K562 (cell line): ENCODE measurements at places on chromosomes 5 and 9. TPM values are rescaled to one million over a fixed set of nuclear protein-coding genes. Genes with fewer than 3 reads are reported as not detected.

The NR2F1-AS1 gene
- total RNA-seq, result not detected in 2 replicates

The PRUNE2 gene
- 0.07 and 0.09 TPM in 2 replicates for total RNA-seq

The C7 gene
- 0.82 and 1.5 TPM in 2 replicates for total RNA-seq

The DDX4 gene
- not detected in 2 replicates for total RNA-seq

The SPINK7 gene
- not detected in 2 replicates for total RNA-seq

The C9orf78 gene
- 89.0 and 94.6 TPM in 2 replicates for total RNA-seq

The PFN3 gene
- not detected in 2 replicates for total RNA-seq

The GLDC gene
- 0.27 and 0.60 TPM in 2 replicates for total RNA-seq

The PDLIM4 gene
- 31.5 and 32.8 TPM in 2 replicates for total RNA-seq

The RIMOC1 gene
- total RNA-seq, result 47.5 and 48.7 TPM in 2 replicates

The FSTL4 gene
- not detected in 2 replicates for total RNA-seq

The PCDHGB6 gene
- 0.11 TPM in 2 replicates for total RNA-seq

The HAVCR1 gene
- total RNA-seq, result not detected in 2 replicates

The TICAM2 gene
- total RNA-seq, result 1.7 and 2.1 TPM in 2 replicates

DNA sequence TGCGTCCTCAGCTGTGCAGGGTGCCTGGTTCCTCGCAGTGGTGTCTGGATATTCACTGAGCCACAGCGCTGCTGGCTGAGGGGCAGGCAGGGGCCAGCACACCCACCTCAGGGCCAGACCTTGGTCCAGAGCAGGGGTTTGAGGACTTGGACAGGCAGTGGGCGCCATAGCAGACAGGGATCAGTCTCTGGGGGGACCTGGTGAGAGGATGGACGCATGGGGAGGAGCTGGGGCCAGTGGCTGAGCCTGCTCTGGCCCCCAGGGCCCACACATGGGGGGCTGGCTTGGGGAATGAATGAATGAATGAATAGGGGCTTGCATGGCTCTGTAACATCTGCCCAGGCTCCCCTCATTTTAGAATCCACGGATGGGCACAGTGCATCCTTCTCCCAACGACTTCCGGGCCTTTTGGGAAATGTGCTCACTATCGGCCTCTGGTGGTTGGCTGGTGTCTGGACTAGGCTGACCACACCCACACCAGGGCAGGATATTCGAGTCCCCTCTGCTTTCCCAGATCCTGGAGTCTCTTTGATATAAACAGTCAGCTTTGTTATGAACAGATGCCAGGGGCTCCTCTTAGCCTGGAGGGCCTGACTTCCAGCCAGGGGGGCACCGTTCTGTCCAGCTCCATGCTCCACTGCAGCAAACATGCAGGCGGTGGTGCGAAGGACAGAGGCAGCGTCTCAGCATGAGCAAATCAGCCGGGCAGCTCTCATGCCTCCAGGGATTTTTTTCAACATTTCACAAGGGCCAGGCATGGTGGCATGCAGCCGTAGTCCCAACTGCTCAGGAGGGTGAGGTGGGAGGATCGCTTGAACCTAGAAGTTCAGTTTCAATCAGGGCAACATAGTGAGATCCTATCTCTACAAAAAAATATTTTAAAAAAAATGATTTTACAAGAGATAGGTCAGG lies 62.6 kb downstream of the NEK6 start:
- peak; percentile 82 for DNase-seq

GRCh38 chr5:93572608-93573353 lies 8.2 kb downstream of the NR2F1-AS1 start:
- DNase-seq, result no peak

DNA sequence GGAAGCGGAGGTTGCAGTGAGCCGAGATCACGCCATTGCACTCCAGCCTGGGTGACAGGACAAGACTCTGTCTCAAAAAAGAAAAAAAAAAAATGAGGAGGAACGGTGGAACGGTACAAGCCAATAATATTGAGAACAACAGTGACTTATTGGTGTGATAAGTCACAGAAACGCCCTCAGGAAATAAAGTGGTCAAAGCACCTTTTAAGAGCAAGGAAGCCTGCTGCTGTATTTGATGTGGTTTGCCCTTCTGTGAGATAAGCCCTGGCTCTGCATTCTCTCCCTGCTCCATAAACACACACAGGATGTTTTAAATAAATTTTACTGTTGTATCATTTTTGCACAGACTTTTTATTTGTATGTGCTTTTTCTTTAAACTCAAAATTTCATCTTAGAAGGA lies 269.9 kb upstream of the MSX2 start:
- no peak for DNase-seq

DNA sequence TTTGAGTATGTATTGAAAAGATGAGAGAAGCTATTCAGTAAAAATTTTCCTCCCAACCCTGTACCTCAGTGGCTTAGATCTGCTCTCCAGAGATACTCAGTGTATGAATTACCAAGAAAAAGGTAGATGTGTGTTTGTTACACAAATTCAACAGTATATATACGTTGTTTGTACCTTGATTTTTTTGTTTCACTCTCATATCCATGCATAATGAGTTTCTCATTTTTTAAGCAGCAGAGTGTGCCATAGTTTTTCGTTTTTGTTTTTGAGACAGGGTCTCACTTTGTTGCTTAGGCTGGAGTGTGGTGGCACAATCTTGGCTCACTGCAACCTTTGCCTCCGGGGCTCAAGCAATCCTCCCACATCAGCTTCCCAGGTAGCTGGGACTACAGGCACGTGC lies 77.7 kb downstream of the RAB24 start:
- no peak for DNase-seq

- DNase-seq, result no peak
Measured at GRCh38 chr5:28301712-28302111, 1263.3 kb upstream of the CDH9 start.

- DNase-seq, result no peak
Measured at GRCh38 chr5:100643473-100643872, 108.3 kb downstream of the FAM174A start.

- no peak for DNase-seq
Measured at GRCh38 chr5:124908581-124909451, 162.4 kb upstream of the ZNF608 start.

- no peak for DNase-seq
Measured at GRCh38 chr9:131043646-131044045, 34.7 kb downstream of the LAMC3 start.

DNA sequence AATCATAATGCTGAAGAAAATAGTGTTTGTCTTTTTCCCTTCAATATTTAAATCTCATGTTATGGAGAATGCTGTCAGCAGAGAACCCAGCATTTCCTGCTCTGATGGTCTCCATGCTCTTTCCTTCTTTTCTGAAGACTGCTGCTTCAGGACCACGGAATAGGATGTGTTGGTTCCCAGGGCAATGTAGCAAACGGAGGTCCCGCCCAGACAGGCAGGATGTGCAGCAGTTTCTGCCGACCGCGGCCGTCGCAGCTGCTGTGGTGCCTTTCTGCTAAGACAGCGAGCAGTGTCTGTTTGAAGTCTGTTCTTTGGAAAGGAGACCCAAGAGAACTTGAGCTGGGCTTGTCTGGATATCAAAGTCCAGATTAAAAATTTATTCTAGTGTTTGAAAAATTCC lies 654.3 kb downstream of the CCDC171 start:
- DNase-seq, result no peak

DNA sequence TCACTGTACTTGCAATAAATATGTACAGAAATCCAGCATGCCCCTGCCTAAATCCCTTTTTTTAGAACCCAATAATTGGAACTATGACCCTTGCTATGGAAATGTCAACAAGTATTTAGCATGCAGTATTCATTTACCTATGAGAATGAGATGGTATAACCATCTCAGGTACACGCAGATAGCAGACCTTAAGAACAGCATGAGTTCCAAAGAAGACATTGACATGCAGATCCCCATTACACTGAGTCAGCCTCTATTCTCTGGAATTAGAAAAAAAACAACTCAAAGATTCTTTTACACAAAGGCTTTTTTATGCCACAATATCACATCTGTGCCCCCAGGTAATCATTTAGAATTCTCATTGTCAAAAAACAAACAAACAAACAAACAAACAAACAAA lies 325.6 kb upstream of the TLE4 start:
- DNase-seq, result no peak

DNA sequence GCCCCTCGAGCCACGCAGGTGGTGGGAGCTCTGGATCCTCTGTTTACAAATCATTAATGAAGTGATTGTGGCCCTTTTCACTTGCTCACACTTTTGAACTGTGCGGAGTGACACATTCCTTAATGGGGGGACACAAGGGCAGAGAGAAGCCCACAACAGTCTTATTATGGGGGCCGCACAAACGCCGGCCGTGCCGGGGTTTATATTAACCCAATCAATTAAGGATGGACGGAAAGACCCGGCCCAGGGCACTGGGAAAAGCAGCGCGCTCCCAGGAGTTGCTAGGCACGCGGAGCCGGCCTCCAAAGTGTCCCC lies 634.8 kb downstream of the IRX1 start:
- DNase-seq, result no peak

DNA sequence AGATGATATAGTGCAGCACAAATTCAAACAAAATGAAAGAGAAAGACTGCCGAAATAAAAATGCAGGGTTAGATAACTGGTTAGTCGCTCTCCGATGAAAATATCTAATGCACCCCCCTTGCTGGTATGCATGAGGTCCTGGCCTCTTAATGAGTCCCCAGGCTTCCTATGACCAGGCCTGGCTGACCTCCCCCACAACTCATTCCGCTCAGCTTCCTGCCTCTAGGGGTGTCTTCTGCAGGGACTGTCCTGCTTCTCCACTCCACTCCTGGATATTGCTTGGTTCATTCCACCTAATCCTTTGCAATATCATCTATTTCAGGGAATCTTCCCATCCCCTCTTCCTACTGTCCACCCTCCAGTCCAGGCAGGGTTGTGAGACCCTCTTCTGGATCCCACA lies 341.8 kb downstream of the ASTN2 start:
- no peak for DNase-seq

GRCh38 chr5:179780362-179780761 lies 13.4 kb upstream of the LTC4S start:
- DNase-seq, result no peak

DNA sequence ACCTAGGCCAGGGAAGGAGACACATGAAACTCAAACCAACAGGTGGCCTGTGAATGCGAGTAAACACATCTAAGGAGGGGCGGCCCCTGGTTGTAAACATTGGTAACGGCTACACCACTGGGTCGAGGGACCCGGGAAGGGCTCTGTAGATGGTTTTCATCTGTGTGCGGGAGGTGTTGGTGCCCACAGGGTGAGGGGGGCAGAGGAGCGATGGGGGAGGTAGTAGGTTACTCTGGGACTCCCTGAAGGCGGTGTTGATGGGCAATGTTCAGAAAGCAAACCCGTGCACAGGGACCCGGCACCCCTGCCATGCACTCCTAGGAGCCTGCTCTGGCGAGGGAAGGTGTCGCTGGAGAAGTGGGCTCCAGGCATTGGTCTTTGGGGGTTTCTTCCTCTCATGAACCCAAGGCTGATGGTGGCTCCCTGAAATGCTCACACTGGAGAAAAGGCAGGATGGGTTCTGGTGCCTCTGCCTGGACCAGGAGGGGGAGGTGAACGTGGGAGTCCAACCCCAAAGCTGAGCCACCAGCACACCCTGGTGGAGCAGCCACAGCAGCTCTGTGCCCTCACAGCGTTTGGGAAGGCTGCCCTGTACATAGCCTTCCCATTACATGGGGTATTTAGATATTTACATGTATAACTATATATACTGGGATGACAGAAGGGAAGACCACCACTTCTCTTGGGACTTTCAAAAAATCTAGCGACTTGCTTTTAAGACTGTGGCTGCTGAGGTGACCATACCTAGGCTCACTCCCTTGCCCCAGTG lies 103.2 kb downstream of the ENTREP1 start:
- no peak for DNase-seq

- DNase-seq, result no peak
Measured at GRCh38 chr9:133054966-133055365, 6.8 kb upstream of the CEL start.

- no peak for DNase-seq
Measured at GRCh38 chr5:163888366-163888765, 382.9 kb downstream of the MAT2B start.

DNA sequence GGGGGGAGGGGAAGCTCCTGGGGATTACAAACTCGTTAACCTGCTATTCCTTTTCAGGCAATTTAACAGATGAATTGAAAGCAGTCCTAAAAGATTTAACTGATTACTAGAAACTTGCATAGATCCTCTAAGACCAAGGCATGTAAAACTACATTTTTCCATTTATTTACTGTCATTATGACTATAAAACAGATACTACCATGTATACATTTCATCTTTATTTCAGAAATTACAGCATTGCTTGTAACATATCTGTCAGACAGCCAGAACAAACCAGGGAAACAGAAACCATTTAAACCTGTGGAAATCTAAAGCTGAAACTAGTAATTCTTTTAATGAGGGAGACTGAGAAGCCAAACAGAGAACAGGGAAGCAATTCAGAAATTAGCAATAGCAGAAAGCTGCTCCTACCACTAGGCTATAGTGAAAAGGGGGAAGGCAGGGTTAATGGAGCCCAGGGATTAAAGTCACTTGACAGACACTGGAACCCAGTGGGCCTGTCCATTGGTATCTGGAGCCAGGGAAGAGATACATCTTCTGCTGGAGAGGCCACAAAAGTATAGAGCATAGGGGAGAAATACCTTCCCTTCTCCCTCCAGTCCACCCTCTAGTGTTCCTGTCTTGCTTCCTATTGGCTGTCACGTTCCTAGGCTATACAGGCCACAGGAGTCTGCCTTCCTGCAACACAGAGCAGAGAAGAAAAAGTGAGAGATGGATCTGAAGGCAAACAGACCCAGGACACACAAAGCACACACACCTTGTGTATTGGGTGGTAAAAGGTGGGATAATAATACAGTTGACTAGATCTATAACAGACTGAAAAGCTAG lies 33.8 kb downstream of the PDCD1LG2 start:
- DNase-seq, result no peak

DNA sequence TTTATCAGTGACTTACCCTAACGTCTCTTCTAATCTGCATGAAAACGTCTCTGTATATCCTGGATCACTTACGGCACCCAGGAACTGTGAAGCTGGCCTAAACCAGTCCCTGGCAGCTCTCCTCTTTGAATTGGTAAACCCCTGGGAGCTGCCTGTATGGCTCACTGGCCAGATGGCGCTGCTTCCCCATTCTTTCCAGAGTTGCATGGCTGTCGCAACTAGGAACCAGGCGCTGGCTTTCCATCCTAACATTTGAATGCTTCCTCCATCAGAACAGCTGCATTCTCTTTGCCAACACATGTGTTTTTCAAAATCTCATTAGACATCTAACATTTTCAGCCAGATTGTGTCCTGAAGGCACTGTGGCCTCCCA lies 8.0 kb upstream of the PCA3 start:
- no peak for DNase-seq

- no peak for DNase-seq
Measured at GRCh38 chr9:94973451-94973941, 247.0 kb downstream of the AOPEP start.

GRCh38 chr5:96177303-96177869 lies 215.7 kb upstream of the ELL2 start:
- no peak for DNase-seq

- no peak for DNase-seq
Measured at GRCh38 chr9:78213712-78214111, 22.2 kb upstream of the CEP78 start.
